Mesendoderm (in vitro differentiated cells): ENCODE measurements at places on chromosomes 5 and 9.
A peak's percentile ranks its signal among the peaks of the same experiment; 100 is the strongest.

DNA sequence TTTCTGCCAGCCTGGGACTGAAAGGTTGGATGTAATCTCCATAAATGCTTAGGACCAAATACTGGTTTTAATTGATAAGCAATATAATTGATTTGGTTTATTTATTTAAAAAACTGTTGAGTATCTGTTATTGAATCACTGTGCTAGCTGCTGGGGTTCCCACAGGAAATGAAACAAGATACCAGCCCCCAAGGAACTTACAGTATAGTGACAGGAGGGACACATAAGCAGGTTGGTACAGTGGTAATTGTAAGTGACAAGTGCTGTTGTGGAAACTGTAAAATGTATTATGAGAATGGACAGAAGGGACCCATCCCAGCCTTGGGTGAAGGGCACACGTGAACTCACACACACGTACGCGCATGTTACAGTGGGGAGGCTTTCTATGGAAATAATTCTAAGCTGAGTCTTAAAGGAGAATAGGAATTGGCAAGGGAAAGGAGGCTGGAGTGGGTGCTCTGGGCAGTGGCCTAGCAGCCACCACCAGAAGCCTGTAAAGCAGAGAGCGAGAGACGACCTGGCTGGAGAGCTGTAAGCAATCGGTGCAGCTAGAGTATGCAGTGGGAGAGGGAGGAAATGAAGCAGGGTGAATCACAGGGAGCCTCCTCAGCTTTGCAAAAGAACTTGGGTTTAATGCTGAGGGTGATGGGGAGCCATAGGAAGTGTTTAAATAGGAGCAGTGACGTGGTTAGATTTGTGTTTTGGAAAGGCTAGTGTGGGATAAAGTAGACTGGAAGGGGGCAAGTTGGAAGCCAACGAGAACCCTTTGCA, 39.3 kb downstream of the GLRA1 start:
- peaks cover 2% of the 10 kb centered on the region for H3K4me1 ChIP-seq
- H3K27me3 ChIP-seq = no peaks in the 10 kb centered on the region
- DNase-seq = no peak

GRCh38 chr5:85906460-85906859, 711.3 kb upstream of the COX7C start:
- no peak overlapping the region for H3K27ac ChIP-seq
- DNase-seq = no peak
- H3K4me1 ChIP-seq = no peaks in the 10 kb centered on the region
- H3K27me3 ChIP-seq = no peaks in the 10 kb centered on the region
- no peak overlapping the region for H3K4me3 ChIP-seq

- no peak for DNase-seq
- no peaks in the 10 kb centered on the region for H3K4me1 ChIP-seq
- no peak overlapping the region for H3K27ac ChIP-seq
- no peak overlapping the region for H3K4me3 ChIP-seq
These were observed 34.2 kb upstream of the MIER3 start for GRCh38 chr5:56985936-56986625.

DNA sequence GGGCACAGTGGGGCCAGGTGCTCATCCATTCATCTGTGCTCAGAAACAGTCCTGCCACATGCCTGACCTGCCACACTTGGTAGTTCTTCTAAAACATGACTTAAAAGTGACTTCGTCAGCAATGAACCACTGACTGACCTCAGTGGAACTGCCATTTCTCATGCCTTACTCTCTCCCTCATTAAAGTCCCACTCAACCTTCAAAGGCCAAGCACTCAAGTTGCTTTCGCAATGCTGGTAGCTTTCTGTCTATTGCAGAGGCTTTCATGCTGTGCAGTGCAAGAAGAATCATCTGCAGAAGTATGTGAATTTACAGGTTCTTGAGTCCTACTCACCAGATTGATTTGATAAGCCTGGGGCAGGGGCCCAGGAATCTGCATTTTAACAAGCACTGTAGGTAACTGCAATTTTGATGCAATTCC, 23.9 kb downstream of the B4GALT1 start:
- no peaks in the 10 kb centered on the region for H3K4me1 ChIP-seq
- DNase-seq = no peak
- no peaks in the 10 kb centered on the region for H3K27me3 ChIP-seq
- no peaks in the 10 kb centered on the region for H3K36me3 ChIP-seq

GRCh38 chr5:135669416-135669815, 90.6 kb upstream of the CXCL14 start:
- H3K27ac ChIP-seq = no peak overlapping the region
- H3K4me3 ChIP-seq = no peak overlapping the region

DNA sequence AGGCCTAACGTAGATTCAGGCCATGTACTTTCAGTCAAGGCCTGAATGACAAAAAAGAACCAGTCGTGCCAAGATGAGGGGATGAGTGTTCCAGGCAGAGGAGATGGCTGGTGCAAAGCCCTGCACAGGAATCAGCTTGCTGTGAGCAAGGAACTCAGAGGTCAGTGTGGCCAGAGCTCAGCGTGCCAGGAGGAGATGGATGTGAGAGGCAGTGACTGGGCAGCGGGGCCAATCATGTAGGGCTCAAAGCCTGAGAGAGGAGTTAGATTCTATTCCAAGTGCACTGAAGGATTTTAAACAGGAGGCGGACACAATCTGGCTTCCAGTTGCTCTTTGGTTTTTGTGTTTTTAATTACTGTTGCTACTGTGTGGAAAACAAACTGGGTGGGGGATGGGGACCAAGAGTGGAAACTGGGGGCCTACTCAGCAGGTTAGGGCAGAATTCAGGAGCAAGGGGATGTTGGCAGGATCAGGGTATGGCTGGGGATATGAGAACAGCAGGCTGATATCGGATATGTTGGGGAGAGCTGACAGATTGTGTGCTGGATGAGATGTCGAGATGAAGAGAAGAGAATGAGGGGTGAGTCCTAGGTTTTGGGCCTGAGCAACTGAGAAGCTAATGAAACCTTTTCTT, 64.3 kb downstream of the ANGPTL2 start:
- no peak for DNase-seq
- no peak overlapping the region for H3K27ac ChIP-seq
- no peaks in the 10 kb centered on the region for H3K36me3 ChIP-seq

- no peaks in the 10 kb centered on the region for H3K36me3 ChIP-seq
- peak; percentile 53 for DNase-seq
- no peak overlapping the region for H3K27ac ChIP-seq
These were observed 52.3 kb upstream of the ZSWIM6 start for GRCh38 chr5:61279725-61280124.

DNA sequence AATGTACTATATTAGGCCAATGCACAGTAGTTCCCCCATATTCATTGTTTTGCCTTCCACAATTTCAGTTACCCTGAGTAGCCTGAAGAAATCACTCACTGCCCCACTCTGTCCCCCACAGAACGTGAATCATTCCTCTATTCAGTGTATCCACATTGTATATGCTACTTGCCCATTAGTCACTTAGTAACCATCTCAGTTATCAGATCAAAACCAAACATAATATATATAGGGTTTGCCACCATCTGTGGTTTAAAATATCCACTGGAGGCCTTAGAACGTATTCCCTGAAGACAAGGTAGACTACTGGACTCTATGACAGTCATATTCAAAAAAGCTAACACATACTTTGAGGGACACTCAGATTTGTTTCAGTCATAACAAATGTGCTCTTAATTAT, 465.7 kb upstream of the RGMB start:
- no peak overlapping the region for H3K4me3 ChIP-seq
- no peaks in the 10 kb centered on the region for H3K27me3 ChIP-seq
- no peak overlapping the region for H3K27ac ChIP-seq
- no peaks in the 10 kb centered on the region for H3K4me1 ChIP-seq
- DNase-seq = no peak

- H3K27me3 ChIP-seq = no peaks in the 10 kb centered on the region
- no peak overlapping the region for H3K4me3 ChIP-seq
- no peaks in the 10 kb centered on the region for H3K4me1 ChIP-seq
- DNase-seq = peak; percentile 27
- H3K27ac ChIP-seq = no peak overlapping the region
- H3K36me3 ChIP-seq = no peaks in the 10 kb centered on the region
These were observed 19.3 kb upstream of the CAMSAP1 start for GRCh38 chr9:135926402-135927194.

DNA sequence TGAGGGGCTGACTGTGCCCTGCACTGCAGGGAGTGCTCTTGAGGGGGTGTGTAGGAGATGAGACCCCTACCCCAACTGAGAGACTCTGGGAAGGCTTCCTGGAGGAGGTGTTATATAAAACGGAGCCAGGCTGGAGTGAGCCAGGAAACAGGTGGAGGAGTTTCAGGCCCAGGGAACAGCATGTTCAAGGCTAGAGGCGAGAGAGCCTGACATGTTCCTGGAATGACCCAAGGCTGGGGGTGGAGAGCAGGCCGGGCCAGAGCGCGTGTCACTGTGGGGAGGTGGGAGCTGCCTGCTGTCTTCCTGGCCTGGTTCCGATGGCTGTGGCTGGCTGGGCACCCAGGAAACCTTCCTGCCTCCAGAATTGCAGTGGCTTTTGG, 48.7 kb downstream of the RXRA start:
- H3K4me3 ChIP-seq = no peak overlapping the region
- no peaks in the 10 kb centered on the region for H3K27me3 ChIP-seq
- DNase-seq = no peak
- no peaks in the 10 kb centered on the region for H3K36me3 ChIP-seq

DNA sequence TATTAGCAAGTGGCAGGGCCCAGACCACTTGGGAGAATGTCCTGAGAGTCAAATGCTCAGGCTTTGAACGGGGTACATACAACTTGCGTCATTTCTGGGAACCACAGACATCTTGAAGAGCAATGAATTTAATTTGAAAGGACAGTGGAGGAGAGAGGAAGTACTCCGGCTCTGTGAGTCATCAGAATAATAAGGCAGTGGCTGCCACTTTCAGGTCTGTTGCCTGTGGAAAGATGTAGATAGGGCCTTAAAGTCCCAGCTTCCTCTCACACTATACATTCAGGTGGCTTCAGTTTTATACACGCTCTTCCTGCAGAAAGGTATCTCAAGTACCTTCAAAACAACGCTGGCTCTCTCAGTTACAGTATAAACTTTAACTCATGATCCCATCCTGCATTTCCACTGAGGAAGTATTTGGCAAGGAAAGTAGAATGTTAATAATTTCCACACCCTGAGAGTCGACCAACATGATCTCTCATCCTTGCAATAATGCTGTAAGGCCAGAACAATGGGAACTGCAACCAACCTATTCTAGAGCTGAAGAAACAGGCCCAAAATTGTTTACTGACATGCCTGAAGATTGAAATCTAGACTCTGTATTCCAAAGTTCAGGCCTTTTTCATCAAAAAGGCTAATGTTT, 6.8 kb upstream of the PRUNE2 start:
- no peaks in the 10 kb centered on the region for H3K36me3 ChIP-seq
- H3K27ac ChIP-seq = no peak overlapping the region
- H3K4me1 ChIP-seq = no peaks in the 10 kb centered on the region
